Gastroesophageal sphincter (tissue), 4 donors: ENCODE measurements at places on chromosomes 13 and 19. TPM values are rescaled to one million over a fixed set of nuclear protein-coding genes. Genes with fewer than 3 reads are reported as not detected.

Gene ZNF229
- total RNA-seq: 4.3 TPM

Gene GZMM
- total RNA-seq: 0.62 TPM

Gene MIR17HG
- 0.46 TPM for total RNA-seq

Gene TEX101
- total RNA-seq: not detected

Gene ZNF729
- not detected for total RNA-seq

Gene ONECUT3
- not detected for total RNA-seq

Gene PRSS57
- not detected for total RNA-seq

Gene SH2D3A
- total RNA-seq: 1.7 TPM

Gene DIAPH3
- 1.7 TPM for total RNA-seq

Gene KLK2
- not detected for total RNA-seq

Gene ZNF45
- 12.0 TPM for total RNA-seq

Gene PGLYRP2
- not detected for total RNA-seq

Gene RGL3
- total RNA-seq: 3.7 TPM

Gene DMKN
- total RNA-seq: 6.0 TPM

Gene RASGRP4
- 1.2 TPM for total RNA-seq

Gene RHPN2
- 2.7 TPM for total RNA-seq

- no peak for ATAC-seq
These were observed 166.1 kb downstream of the LIG4 start for GRCh38 chr13:108049211-108049610.

GRCh38 chr13:39119422-39119821 is 81.2 kb downstream of the NHLRC3 start:
- ATAC-seq: no peak

DNA sequence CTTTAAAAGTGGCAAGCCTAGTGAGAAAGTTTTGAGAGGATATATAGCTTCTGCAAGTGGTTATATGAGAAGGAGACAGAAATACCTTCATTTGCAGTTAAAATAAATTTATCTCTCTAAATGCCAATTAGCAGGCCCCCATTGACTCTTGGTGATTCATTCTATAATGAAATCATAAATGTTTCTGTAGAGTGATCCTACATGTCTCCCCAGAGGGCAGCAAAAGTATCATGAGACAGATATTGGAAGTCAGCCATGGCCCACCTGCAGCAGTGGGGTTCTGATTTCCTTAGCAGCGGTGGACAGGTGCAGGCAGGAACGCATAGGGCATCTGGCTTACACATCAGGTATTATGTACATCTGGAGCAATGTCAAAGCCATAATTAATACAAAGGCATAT is 385.4 kb upstream of the SLC10A2 start:
- no peak for ATAC-seq

DNA sequence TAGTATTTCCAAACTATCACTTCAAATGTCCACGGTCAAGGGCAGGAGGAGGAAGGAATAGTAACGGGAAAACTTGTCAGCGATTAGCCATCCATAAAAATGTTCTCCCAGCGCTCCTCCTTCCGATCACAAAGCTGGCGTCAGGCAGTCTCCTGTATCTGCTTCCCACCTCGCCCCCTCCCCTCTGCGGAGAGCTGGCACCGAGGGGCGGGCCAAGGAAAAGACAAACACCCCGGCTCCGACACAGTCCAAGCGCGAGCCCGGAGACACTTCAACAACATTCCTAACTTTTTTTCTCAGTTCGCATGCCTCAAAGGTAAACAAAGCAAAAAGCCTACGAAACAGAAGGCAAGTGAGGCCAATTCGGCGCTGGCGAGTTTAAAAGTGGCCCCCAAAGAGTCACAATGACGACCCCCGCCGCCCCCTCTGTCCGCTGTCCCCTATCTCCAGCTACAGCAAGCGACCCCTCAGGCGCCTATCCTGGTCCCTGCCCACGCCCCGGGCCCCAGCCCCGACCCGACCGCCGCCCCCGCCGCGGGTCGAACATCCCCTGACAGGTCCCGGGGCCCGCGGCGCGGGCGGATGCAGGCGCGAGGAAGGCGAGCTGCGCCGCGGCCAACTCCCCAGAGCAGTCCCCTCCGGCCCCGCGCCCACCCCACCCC is 736 bp downstream of the SMAD9 start:
- ATAC-seq: peak; percentile 68

DNA sequence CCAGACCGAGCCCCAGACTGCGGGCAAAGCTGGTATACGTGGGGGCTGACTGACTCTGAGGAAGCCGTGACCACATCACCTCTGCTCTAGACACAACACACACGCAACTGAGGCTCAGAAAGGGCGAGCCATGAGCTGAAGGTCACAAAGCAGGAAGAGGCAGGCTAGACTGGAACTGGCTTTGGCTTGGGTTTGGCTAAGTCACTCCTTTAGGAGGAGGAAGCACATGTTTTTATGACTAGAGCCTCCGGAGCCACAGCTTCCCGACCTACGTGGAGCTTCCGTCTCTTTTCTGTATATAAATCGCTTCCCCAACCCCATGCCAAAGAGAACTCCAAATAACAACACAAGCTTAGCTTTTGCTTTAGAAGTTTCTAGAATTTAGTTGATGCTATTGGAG is 48.0 kb downstream of the RFX2 start:
- ATAC-seq: no peak

DNA sequence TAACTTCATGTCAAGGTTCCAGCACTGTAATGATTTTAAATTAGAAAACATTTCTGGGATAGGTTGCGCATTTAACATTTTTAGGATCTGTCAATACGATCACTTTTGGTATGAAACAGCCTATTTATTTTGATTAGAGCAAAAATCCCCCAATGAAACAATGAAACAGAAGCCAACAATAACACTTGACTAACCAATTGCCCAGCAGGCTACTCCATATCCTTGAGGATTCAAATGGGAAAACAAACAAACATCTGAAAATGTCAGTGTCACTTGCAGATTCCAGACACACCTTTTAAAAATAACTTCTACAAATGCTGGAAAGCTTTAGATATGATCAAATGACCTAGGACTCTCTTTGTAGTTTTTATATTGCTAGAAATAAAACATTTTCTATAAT is 1412.5 kb upstream of the PRR20A start:
- ATAC-seq: no peak

- no peak for ATAC-seq
These were observed 1.6 kb upstream of the BEST2 start for GRCh38 chr19:12749938-12750521.

GRCh38 chr13:109243311-109243951 is 543.0 kb downstream of the IRS2 start:
- ATAC-seq: peak; percentile 85

DNA sequence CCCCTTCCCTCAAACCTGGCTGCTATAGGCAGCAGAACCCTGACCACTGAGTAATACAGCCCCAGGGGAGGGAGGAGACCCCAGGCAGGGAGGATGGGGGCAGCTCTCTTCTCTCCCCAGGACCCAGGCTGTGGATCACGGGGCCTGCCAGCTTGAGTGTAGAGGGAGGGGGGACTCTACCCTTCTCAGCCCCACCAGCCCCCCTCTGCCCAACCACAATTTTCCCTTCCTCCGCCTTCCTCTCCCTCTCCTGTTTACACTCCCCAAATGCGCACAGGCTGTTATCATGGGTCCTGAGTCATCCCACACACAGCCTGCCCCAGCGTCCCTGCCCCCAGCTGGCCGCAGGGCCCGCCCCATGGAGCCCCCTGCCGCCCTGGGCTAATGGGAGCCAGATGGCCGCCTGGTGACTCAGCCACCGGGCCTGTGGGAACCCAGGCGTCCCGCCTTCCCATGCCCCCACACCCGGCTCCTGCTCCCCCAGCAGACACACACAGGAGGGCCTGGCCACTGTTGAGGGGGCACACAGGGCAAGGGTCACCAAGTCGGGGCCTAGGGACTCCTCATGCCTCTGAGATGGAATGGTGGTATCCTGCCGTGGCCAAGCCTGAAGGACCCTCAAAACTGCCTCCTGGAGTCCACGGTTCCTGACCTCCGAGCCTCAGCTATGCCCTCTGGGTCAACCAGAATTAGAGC is 13.6 kb downstream of the CCDC97 start:
- ATAC-seq: peak; percentile 73

GRCh38 chr13:50284540-50284939 is 269.3 kb downstream of the KCNRG start:
- ATAC-seq: no peak

DNA sequence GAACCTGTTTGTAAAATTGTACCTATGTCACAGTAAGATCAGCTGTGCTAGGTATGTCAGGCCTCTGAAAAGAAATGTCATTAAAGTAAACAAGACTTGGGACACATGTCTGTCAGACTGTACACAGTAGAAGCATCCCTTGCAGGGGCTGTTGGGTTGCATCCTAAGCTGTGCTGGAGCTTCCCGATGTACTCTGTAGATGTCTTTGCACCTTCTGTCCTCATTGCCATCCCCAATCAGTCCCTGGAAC is 48.7 kb upstream of the GPR183 start:
- no peak for ATAC-seq

GRCh38 chr13:63605962-63606361 is 2190.3 kb upstream of the PCDH20 start:
- ATAC-seq: no peak

DNA sequence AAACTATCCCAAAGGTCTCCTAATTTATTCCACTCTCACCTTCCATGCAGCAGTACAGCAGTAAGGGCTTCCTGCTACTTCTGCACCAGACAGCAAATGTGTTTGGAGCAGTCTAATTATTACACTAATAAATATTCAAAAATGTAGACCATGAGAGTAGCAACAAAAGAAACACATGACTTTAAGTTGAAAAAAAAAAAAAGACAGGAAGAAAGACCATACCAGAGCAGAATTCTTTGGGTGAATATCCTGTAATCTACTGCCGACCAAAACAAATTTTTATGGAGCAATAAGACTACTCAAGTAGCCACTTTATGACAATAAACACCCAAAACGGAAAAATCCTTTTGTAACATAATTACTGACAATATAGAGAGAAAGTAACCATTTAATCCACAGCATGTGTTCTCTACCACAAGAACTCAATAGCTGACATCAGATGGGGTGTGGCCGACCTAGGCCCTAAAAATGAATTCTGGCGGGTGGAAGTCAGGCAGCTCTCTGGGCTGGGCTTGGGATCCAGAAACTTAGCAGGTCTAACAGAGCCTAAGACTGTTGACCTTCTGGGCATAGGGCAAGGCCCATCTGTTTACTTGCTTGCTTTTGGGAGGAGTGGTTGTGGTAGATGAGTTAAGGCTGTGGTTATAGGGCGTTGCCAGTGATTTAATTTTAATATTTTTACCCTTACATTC is 4.6 kb downstream of the KLF12 start:
- ATAC-seq: no peak

DNA sequence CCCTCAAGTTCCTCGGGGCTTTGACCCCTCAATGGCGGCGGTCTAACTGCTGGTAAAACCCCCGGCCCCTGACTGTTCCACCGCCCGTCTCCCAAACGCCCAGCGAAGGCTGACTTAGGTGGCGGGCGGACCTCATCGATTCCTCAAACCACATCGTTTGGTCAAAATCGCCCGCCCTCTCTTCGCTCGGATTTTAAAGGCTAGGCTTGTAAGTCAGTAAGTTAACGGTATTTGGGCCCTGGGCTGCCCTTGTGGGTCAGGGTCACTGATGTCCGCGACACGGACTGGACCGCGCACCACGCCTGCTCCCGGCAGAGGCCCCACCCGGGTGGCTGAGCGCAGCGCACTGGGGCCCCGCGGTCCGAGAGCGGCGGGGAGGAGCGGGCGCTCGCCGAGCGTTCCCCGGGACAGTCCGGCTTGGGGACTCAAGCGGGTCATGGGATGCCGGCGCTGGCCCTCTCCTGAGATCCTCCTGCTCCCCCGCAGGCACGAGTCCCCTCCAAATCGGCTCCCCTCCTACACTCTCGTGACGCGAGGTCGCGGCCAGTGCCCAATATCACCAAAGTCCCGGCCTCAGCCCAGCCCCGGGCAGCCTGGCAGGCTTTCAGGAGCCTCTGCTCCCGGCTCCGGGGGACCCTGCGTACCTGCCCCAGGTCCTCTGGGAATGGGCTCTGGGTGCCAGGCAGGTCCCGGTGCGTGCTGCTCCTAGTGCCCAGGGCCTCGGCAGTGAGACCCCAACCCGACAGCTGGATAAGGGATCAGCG is 1.0 kb downstream of the FLT1 start:
- no peak for ATAC-seq

DNA sequence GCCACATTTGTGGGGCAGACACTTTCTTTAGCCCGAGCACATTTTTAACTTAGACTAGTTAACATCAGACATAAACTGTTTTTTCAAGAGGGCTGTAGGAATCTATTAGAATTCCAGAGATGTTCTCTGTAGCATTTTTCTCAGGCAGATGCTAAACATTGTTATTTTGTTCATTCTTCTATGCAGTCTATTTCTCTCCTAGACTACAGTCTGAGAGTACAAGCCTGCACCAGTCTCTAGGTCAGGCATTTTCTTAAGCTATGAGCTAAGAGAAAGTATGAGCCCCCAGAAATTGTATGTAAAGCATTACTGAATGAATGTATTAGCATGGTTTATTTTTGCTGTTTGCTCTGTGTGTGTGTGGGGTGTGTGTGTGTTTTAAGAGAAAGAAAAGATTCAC is 923 bp upstream of the C13orf42 start:
- ATAC-seq: no peak

DNA sequence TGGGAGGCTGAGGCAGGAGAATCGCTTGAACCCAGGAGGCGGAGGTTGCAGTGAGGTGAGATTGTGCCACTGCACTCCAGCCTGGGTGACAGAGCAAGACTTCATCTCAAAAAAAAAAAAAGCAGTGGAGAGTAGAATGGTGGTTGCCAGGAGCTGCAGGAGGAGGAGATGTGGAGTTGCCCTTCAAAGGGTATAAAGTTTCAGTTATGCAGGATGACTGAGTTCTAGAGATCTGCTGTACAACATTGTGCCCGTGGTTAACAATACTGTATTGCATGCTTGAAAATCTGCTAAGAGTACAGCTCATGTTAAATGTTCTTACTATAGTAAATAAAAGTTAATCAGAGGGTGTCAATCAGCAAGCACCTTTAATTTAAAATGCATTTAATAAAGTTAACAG is 28.4 kb upstream of the LATS2 start:
- ATAC-seq: no peak

DNA sequence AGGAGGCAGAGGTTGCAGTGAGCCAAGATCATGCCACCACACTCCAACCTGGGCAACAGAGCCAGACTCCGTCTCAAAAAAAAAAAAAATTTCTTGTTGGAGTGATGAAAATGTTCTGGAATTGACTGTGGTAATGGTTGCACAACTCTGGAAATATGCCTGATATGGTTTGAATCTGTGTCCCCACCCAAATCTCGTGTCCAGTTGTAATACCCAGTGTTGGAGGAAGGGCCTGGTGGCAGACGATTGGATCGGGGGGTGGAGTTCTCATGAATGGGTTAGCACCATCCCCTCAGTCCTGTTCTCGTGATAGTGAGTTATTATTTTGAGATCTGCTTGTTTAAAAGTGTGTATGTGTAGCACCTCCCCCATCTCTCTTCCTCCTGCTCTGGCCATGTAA is 41.1 kb upstream of the MAP3K10 start:
- no peak for ATAC-seq

- ATAC-seq: no peak
These were observed 20.8 kb upstream of the ZNF835 start for GRCh38 chr19:56692206-56692895.
